Dermis blood vessel endothelial cell (primary cell): ENCODE measurements at places on chromosomes 7 and 10.
A peak's percentile ranks its signal among the peaks of the same experiment; 100 is the strongest.

- peak; percentile 79 for DNase-seq
Measured at GRCh38 chr10:124742413-124743190, 1.6 kb downstream of the FAM53B start.

DNA sequence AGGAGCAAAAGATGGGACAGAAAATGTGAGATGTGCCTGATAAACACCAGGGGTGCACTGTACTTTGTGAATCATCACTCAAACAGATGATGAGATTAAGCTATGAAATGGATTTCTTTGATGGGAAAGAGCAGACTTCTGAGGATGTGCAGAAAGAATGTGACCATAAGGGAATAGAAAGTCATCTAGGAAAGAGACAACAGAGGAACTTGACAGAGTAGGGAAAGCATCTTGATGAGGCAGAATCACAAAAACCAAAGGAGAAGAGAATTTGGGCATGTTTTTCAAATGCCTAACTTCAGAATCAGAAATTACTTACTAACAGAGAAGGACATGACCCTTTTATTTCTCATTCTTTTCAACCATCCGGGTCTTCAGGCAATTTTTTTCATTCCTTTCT, 82.4 kb upstream of the LRRTM3 start:
- DNase-seq: no peak

DNA sequence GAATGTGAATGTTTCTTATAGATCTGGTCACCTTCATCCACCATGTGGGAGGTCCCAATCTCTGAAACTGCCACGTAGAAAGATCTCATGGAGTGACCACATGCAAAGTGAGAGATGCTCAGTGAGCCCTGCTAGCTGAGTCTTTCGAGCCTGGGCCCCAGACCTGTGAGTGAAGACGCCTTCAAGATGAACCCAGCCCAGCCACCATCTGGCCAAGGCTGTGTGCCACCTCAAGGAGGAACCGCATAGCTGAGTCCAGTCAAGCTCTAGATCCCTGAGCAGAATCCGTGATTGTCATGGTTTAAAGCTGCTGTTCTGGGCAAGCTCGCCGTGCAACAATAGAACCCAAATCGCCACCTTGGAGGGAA, 20.2 kb upstream of the PPIF start:
- no peak for DNase-seq

DNA sequence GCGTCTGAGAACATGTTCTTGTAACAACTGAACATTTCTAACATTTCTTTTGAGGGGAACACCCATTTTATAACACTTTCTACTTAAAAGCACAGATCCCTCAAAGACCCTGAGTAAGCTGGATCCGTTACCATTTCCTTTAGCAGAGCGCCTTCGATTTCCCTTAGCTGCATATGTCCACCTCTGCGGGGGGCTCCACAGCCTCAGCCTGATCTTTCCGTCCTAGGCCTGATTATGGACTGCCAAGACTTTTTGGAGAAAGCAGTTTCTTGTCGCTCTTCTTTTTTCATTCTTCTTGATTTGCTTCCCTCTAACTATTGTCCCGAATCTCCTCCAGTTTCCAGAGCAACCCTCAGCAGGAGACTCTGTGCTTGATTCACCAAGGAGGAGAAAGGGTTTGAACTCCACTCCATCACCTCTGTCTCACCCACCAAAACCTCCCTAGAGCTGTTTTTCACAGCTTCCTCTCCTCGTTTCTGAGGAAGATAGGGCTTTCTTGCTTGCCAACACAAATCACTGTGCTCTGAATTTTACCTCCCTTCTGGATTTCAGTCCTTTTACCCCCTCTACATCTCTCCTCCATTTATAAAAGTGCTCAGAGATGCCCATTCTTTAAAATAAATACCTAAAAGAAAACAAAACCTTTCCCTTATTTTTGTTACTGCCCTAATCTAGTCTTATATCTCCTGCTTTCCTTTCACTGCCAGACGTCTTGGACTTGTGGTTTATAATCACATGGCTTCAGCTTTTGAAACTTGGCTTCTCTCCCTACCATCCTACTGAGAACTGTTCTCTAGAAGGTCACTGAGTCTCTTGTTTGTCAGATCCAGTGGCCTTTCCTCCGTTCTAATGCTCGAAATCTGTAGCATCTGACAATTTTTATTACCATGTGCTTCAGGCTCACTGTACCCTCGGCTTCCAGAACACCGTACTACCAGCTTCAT, 30.5 kb upstream of the ZRANB1 start:
- no peak for DNase-seq

DNA sequence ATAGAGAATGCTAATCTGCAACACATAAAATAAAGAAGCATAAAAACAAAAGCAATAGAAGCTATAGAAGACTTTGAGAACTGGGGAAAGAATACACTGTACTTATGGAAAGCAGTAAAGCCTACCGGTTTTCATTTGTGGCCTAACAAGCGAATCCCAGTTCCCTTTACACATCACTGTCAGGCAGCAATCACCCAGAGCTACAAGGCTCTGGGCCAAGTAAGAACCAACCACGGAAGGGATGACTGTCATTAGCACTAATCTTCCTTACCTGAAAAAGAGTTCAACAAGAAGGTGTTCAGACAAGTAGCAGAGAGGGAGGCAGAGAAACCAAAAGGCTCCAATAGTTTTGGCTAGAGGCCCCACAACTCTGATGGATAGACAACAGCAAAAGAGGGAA, 15.0 kb downstream of the CCDC6 start:
- no peak for DNase-seq

DNA sequence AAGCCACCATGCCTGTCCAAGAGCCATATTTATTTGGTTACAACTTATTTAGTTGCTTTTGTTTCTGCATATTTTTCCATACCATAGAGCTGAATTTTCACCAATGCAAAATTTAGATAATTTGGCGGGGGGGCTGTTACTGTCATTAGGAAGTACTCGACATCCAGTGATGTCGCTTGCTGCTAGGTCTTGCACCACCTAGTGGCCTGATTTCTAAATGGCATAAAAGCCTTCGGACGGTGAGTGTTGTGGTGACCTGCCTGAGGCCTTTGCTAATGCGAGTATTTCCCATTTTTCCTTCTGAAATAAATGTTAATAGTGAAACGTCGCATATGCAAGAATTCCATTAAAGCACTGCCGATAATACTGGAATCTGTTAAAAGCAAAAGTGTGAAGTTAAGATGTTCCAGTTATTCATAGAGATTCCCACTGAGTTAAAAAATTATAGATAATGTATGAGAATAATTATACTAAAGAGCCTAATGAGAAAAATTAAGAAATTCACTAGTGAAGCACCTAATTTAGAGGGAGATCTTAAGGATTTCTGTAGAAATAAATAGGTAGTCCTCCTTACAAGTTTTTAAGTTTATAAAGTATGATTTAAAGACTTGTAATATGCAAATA, 86.1 kb upstream of the DNAJB6 start:
- peak; percentile 84 for DNase-seq

- DNase-seq: peak; percentile 82
Measured at GRCh38 chr7:142603870-142604448, 145.3 kb upstream of the PRSS1 start.

- DNase-seq: no peak
Measured at GRCh38 chr10:11290156-11290890, 272.7 kb downstream of the CELF2 start.

GRCh38 chr10:129914960-129915359, 49.1 kb downstream of the EBF3 start:
- DNase-seq: no peak
